ENCODE measurements at places on chromosomes 5 and 9.
A peak's percentile ranks its signal among the peaks of the same experiment; 100 is the strongest.

GRCh38 chr5:132267166-132267739, 9.8 kb downstream of the PDLIM4 start:
- no peak for DNase-seq

- no peak for DNase-seq
These were observed 25.0 kb downstream of the FAM163B start for GRCh38 chr9:133584167-133584558.

DNA sequence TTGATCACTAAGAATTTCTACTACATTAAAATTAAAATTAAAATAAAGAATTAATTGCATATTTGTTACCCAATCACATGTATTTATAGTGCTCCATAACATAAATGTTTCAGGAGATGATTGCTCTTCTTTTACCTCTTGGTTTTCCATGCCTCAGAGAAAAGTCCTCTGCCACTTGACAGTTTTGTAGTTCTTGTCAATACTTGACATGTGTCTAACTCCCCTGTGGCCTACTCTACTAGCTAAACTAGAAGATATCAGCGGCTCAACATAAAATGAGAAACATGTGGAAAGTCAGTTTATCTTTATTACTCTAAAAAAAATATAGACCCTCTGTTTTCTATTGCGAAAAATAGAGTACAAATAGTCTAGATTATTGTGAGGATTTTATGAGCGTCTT, 650.6 kb upstream of the NUDT12 start:
- DNase-seq, result no peak

DNA sequence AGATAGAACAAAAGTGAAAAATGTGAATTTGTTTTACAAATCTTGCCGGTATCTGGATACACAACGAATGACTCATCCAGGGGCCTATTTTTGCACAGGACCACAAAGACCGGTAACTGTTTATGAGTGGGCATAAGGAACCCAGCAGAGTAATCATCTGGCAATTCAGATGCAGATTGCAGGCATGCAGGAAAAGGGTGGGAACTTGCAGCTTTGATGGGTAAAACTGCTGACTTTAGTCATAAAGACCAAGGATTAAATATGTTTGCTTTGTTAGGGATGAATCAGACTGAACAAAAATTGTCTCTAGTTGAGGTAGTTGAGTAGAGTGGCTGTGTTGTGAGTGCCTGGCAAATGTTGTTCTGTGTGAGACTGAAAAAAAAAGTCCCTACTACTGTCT, 309.6 kb upstream of the CCNH start:
- DNase-seq, result no peak

DNA sequence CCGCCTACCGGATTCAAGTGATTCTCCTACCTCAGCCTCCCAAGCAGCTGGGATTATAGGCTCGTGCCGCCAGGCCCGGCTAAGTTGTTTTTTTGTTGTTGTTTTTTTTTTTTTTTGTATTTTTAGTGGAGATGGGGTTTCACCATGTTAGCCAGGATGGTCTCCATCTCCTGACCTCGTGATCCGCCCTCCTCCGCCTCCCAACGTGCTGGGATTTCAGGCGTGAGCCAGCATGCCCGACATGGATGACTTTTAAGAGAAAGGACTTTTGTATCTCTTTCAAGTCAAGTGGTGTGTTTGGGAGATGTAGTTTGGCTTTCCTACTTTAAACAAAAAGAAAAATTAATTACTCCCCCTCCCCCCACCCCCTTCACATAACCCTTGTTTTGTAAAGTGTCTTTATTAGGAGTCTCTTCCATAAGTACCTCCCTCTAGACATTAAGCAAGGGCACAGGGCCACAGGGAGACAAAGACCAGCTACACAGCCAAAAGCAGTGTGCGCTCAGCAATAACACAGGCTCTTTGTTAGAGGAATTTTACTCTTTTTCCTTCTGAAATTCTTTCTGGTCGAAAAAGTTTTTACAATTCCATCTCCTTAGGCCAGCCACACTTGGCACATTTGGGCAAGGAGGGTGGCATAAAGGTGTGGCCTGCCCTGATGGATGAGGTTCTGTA, 31.2 kb downstream of the JAKMIP2 start:
- DNase-seq, result no peak

- no peak for DNase-seq
These were observed 271.0 kb downstream of the PRR16 start for GRCh38 chr5:120735076-120735475.

DNA sequence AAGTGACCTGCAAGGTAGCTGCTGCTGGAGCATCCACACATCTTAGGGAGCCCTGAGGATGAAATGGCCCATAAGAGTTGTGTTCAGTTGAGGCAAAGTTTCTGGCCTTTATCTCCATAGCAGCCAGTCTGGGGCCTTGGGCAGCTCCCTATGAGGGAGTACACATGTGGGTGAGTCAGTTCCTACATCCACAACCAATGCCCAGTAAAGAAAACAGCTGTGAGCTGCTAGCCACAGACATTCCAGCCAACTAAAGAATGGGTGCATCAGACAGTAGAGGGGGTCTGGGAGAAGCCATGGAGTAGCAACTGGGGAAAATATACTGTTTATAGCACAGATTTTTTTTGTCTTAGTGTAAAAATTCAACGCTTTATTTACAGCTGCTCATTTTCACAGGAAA, 720.7 kb downstream of the TLE1 start:
- no peak for DNase-seq

GRCh38 chr9:27489087-27489876, 34.8 kb upstream of the IFNK start:
- no peak for DNase-seq

GRCh38 chr9:37984672-37985611, 81.0 kb upstream of the SLC25A51 start:
- DNase-seq, result no peak

DNA sequence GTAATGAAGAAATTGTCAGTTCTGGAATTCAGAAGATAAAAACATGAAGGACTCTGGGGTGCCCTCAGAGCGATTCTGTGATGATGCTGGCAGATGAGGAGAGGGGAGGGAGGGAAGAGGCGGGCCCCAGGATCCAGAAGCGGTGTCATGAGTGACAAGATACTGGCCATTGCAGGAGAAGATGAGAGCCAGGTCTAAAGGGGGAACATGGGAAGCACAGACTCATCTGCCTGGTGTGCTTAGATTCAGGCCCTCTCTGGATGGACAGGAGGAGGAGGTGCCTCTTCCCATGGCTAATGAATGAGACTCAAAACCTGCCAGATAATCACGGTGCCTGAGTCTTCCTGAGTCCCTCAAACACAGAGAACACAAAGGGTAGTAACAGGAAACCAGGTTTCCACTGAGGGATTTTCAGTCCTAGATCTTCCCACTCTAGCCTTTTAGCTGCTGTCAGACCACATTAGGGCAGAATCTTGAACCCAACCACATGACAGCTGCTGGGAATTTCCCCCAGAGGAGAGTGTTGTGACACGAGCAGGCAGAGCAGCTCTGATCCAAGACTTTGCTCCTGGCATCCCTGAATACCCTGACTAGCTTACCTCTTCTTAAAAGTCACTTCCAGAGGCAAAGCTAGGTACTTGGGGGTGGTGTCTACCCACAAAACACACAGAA, 28.2 kb upstream of the HSPA9 start:
- DNase-seq, result no peak

GRCh38 chr5:116084287-116084691, 536 bp upstream of the COMMD10 start:
- no peak for DNase-seq

GRCh38 chr9:35311891-35312639, 150.3 kb downstream of the UNC13B start:
- DNase-seq, result no peak

DNA sequence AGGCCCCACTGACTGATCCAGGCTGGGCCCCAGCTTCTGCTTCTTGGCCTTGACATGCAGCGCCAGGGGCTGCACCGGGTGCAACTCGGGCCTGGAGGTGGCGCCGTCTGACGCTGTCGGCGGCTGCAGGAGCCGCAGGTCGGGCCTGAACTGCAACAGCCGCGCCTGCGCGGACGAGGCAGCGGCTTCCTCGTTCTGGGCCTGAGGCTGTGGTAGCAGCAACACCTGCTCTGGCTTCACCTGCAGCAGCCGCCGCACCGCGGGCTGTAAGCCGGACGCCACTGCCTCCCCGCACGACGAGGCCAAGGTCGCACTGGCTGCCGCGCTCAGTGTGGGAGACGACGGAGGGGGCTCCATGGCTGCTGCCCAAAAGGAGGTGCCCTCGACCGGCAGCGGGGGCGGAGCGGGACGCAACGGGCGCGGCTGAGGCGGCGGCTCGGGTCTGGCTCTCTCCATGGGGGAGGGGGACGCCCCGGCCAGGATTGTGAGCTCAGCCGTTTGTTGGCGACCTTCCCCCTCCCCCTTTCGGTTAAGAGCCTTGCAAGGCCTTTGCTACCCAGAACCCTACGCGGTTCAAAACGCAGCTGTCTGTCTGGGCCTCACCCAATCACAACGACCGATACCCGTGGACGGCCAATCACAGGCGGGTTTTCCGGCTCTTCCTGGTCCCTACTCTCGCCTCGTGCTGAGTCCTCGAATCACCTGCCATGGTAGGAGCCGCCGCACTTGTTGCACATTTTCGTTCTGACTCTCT, 438 bp downstream of the SOX30 start:
- peak; percentile 42 for DNase-seq

GRCh38 chr5:149931992-149932436, 12.6 kb downstream of the PDE6A start:
- no peak for DNase-seq

- no peak for DNase-seq
These were observed 195.3 kb downstream of the FBXL7 start for GRCh38 chr5:15695215-15695731.

DNA sequence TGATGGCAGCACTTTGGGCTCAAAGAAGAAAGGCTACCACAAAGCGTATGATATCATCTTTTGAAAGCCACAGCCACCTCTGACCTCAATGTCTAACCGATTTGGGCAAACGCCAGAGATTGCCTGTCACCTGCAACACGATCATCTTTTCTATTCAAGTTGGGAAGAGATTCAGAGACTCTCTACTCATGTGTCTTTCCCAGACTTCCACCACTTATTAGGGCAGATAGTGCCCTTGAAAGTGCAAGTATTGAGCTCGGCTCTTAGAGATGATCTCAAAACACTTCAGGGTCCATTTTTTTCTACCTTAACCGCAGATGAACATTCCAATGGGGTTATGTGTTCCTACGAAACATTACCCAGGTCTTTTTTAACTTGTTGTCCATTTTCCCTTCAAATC, 213.7 kb downstream of the DRD1 start:
- no peak for DNase-seq

DNA sequence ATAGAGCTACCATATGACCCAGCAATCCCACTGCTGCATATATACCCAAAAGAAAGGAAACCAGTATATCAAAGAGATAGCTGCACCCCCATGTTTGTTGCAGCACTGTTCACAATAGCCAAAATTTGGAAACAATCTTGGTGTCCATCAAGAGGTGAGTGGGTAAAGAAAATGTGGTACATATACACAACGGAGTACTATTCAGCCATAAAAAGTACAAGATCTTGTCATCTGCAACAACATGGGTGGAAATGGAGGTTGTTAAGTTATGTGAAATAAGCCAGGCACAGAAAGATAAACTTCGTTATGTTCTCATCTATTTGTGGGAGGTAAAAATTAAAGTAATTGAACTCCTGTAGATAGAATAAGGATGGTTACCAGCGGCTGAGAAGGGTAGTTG, 145.0 kb downstream of the MED27 start:
- no peak for DNase-seq

DNA sequence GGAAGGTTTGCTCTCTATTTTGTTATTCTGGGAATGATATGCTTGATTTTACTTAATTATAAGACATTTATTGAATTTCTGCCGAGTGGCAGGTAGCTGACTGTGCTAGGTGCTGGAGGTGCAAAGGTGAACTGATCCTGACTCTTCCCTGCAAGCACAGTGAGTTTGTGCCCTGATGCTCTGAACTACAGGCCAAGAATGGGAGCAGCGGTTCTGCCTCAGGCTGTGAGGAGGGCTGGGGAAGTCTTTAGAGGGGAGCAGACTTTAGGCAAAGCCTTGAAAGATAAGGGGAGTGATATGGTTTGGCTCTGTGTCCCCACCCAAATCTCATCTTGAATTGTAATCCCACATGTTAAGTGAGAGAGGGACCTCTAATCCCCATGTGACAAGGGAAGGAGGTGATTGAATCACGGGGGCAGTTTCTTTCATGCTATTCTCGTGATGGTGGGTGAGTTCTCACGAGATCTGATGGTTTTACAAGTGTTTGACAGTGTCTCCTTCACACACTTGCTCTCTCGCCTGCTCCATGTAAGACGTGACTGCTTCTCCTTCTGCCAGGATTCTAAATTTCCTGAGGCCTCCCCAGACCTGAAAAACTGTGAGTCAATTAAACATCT, 73.1 kb downstream of the NDFIP1 start:
- DNase-seq, result no peak

- DNase-seq, result no peak
These were observed 33.1 kb upstream of the NTRK2 start for GRCh38 chr9:84636436-84636835.

DNA sequence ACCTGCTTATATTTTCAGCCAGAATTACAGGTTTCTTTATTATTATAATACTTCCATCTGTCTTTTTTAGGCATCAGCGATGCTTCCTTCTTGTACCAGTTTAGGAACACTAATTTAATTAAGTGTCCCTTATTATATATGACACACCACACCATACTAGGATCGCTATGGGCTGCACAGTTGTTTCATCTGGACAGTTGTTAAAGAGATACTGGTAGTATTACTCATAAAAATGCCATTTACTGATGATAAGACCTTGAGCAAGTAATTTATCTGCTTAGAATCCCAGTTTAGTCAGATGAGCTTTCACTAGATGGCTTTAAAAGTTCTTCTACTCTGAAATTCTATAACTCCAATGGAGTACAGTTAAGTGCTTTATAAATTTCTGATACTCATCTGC, 17.1 kb downstream of the ARSK start:
- no peak for DNase-seq

- no peak for DNase-seq
These were observed 79.7 kb upstream of the ICE1 start for GRCh38 chr5:5342784-5343183.

GRCh38 chr5:166276006-166276405, 2015.4 kb upstream of the WWC1 start:
- DNase-seq, result no peak

DNA sequence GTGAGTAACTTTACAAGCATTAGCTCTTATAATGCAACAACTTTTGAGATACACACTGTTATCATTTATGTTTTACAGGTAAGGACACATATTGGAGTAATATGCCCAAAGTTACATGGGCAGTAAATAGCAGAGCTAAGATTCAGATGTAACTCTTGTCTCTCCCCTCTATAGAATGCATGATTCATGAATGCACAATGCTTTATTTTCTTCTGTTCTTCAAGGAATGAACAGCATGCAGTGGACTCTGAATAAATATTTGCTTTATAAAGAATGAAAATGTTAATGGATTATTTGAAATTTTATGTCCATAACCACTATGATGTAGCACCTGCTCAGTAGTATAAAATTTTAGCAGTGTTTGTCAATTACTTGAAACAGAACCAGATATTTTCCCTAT, 629.5 kb downstream of the KCTD16 start:
- no peak for DNase-seq

Measured in stimulated activated CD4-positive, alpha-beta T cell treated with anti-CD3 and anti-CD28 coated beads, Interleukin-1b, Interleukin-23, amount 100 ng/mL, for 1 hour (primary cell).